Neural crest cell (in vitro differentiated cells): ENCODE measurements at places on chromosomes 6 and 20.

GRCh38 chr20:4920131-4920530 is 81.2 kb downstream of the SLC23A2 start:
- DNase-seq, result no peak

DNA sequence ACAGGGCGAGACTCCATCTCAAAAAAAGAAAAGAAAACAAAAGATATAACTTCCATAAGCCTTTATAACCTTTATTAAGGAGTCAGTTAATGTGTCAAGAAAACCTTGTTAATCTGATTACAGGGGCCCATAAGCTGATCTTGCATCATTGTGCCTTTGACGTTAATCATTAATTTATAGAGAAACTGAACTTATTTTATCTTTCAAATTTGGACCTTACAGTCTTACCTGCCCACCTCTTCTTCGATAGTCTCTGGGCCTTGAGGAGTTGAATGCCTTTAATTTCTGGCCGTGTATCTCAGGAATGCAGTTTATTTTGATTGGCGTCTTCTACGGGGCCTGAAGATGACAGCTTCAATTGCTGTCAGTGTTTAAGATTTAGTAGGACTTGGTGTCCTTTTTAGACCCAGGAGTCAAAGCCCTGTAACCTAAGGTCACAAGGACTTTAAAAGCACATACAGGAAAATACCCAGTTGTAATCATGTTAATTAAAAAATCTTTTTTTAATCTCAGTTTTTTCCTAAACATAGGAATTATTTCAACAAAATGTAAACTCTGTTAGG is 5.8 kb downstream of the ACOT13 start:
- DNase-seq, result no peak

DNA sequence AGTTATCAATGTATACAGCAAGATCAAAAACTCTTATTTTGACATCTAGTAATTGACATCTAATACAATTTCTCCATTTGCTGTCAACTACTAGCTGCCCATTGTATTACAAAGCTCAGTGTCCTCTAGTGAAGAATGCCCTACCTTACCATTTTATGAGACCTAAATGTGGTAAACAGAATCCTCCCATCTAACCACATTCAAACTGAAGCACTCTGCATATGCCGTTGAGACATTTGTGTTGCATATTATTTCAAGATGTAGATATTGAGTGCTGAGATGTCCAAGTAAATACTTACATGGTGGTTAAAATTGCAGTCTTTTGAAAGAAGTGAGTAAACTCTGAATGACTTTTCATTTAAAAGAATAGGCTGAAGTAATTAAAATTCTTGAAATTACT is 597 bp upstream of the GLYATL3 start:
- DNase-seq, result no peak

GRCh38 chr20:6007529-6008103 is 46.2 kb downstream of the LRRN4 start:
- no peak for DNase-seq

GRCh38 chr20:50392138-50392866 is 117.9 kb upstream of the PTPN1 start:
- no peak for DNase-seq

- DNase-seq, result peak; percentile 8
These were observed 29.4 kb downstream of the PHIP start for GRCh38 chr6:79048611-79049010.

- DNase-seq, result no peak
These were observed 8.4 kb downstream of the RBBP8NL start for GRCh38 chr20:62418709-62419487.

- no peak for DNase-seq
These were observed 215.7 kb downstream of the SYNDIG1 start for GRCh38 chr20:24684956-24685691.

- DNase-seq, result no peak
These were observed 273.5 kb upstream of the PLCB4 start for GRCh38 chr20:8795404-8795803.

DNA sequence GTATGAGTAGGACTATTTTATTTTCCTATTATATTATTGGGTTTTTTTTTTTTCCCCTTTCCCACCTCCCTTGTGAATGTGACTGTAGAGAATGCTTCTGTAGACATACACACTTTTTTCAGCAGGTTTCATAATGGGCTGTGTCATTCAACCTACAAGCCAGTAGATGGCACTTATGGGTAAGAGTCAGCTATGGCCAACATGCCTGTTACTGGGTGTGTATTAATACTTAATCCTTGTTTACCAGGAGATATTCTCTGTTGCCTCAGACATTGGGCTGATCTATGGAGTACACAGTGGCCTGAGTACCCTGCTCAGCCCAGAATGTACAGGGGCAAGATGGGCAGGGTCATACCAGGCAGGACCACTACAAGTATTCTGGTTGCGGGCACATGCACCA is 382.5 kb downstream of the EPHA7 start:
- no peak for DNase-seq

DNA sequence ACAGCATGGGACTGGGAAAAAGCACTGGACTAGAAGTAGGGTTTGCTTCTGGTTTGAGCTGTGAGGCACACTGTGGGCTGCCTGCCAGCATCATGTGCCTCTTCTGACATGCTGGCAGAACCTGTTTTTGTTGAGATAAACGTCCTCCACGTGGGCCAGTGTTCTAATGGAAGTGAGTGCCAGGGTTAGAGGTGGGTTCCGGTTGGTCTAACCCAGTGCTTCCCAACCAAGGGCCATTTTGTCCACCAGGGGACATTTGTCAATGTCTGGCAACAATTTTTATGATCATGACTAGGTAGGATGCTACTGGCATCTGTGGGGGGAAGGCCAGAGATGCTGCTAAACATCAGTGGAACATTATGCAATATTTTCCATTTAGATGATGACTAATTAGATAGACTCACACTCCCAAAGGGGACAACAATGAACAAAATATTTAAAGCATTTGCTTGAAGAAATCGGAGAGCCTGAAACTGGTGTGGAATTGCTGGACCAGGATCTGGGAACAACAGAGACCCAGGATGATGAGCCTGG is 7.8 kb upstream of the APMAP start:
- DNase-seq, result no peak

DNA sequence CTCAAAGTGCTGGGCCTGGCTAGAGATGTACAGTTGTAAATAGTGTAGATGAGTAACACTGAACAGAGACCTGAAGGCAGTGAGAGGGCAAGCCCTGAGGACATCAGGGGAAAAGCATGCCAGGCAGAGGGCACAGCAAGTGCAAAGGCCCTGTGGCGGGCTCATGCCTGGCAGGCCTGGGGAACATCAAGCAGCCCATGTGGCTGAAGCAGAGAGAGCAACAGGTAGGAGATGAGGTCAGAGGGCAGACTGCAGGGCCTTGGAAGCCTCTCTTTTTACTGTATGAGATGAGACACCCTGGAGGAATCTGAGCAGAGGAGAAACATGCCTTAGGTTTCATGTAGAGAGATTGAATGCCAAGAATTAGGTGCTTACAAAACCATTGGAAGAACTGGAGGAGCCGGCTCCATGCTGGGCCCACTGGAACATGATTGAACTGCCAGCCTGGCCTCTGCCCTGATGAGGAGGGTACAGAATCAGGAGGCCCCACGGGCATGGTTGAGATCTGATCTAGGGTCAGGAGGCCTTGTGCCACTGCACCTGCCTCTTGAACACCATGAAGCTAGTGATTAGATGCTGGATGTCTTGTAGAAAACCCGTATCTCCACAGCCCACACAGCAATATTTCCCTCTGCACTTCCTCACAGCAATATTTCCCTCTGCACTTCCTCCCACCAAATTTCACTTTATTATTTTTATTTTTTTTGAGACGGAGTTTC is 5.9 kb upstream of the HMGA1 start:
- DNase-seq, result no peak

DNA sequence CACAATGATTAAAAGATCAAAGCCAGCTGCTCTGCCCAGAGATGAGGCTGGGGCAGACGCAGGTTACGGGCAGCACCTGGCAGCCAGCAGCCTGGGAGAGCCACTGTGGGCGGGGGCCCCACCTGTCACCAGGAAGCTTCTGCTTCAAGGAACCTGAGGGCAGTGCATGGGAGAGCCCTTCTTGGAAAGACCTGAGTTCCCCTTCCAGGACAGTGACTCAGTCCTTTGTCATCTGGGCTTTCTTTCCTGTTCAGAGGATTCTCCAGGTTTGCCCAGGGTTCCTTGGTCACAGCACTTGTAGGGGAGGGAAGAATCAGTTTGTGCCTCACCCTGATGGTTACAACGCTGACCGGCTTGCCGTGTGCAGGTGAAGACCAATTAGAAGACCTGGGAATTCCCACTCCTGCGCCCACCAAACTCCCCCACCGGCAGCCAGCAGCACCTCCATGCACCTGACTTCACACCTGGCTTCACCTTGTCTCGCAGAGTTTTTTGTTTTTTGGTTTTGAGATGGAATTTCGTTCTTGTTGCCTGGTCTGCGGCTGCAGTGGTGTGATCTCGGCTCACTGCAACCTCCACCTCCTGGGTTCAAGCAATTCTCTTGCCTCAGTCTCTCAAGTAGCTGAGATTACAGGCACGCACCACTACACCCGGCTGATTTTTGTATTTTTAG is 2.0 kb downstream of the ZBP1 start:
- no peak for DNase-seq

GRCh38 chr6:34389034-34389433 is 3.4 kb downstream of the NUDT3 start:
- no peak for DNase-seq

DNA sequence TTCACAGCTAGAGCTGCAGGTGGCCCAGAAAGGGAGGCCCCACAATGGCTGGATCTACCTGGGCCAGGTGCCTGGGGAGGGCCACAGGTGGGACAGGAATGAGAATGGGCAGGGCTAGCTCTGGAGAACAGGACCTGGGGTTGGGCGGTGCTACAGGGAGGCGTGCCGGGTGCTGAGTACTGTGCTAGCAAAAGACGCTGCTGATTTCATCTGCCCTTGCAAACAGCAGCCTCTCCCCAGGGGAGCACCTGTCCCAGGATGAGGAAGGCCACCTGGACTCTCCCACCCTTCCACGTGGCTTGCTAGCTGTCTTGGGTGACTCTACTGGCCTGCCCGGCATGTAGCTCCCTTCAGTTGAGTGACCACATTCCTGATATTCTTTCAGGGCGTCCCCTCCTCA is 6.6 kb upstream of the YTHDF1 start:
- DNase-seq, result no peak

DNA sequence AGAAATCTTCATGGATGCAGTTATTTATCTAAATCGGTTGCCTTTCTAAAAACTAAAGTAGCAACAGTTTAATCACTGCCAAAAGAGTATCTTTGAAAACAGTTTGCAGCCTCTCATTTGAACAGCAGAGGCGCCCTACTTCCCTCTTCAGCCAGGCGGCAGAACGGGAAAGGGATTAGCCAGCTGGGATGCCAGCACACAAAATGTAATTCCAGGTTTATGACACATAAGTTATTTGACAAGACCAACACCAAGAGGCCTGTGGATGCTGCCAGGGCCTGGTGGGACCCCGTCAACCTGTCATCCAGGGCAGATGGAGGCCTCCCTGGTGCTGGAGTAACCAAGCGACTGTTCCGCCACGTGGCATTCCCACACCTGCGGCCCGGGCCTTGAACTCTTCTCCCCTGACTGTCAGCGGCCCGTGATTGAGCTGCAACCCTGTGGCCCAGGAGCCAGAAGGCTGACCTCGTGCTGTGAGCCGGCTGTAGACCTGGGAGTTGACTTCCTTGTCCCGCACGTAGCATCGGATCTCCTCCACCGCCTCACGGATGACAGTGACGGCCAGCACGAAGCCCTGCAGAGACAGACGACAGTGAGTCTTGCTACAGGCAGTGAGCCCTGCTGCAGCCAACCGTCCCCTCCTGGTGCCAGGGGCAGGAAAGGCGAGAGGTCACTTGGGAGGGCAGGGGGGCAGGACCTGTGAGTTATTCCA is 55.5 kb downstream of the ATP9A start:
- no peak for DNase-seq

GRCh38 chr6:28811873-28812272 is 111.9 kb downstream of the TRIM27 start:
- DNase-seq, result no peak

- DNase-seq, result no peak
These were observed 7.4 kb upstream of the ULBP3 start for GRCh38 chr6:150076196-150076893.

DNA sequence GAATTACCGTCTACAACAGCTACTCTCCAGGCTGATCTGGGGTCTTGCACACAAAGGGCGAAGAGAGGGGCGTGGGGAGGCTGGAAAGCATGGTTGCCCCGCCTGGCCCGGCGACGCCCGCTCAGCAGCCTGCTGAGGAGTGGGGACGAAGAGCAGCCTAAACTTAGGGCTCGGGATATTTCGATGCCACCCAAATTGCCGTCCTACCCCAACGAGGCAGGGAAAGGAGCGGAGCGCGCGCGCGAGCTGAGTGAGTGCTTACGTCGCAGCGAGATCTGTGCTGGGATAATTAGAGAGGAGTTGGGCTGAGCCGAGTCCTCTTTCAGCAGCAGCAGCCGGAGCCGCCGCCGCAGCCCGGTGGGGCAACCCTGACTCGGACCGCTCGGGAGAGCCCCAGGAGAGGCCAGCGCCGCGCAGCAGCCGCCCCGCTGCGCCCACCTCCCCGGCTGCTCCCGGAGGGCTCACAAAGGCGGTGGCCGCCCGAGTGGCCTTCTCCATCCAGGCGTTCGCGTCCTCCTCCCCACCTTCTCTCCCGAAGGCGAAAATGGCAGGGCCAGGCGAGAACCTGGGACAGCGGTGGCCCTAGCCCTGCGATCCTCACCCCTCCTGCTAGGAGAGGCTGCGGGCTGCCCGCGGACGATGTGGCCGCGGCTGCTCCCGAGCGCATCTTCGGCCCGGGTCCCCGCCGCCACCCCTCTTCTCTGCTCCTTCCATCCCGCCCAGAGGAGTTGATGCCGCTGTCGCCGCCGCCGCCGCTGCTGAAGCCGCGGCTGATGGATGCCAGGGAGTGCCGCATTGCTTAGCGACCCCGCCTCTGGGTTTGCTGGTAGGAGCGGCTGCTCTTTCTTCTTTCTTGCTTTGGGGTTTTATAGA is at the start of gene CLVS2:
TSS of gene CLVS2 (plus strand) at position 315 of the 873 bp plus-strand sequence. CDS start 1,543 bp downstream, outside the sequence.
- peak; percentile 38 for DNase-seq

DNA sequence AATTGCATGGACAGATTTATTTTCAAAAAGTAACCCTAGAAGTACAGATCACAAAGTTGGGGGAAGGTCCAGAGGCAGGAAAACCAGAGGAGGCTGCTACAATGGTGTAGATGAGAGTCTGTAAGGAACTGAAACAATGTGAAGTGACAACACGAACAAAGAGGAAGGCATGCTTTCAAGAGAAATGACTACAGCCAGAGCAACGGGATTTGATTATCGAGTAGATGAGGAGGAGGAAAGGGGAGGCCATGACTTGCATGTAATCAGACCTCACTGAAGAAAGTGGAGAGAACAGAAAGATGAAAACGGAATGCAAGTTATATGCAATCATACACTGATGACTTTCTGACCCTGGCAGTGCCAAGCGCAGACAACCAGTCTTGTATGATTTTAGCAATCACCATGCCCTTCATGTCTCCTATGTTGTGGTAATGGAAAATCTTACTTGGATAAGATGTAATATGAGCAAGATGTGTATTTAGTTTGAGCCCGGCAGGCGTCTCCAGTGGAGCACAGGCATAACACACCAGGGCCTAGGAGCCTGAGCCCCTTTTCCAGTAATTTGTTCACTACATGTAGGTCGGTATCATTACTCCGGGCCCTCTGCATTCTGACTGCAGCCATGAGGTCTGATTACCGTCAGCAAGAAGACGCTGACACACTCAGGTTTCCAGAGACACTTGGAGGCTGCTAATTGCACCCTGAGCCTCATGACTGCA is 34.0 kb upstream of the FAM83C start:
- DNase-seq, result no peak
